ENCODE measurements at places on chromosomes 13 and 19.

DNA sequence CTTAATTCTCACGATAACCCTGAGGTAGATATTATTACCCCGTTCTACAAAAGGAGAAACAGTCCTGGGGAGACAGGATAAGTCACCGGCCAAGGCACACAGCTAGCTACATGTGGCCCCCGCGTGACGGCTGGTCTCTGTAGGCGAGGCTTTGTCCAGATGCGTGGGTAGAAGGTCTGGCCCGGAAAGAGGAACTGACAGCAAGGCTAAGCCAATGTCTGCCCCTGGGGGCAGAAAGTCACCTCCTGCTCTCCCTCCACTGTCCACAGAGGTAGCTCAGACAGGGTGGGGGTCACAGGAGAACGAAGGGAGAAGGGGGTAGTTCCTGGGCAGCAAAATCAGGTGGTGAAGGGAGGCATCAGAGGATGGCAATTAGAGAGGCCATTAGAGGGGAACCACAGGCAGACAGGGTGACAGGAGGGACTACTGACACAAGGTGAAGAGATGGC, 1.8 kb downstream of the APOC4 start:
- DNase-seq, result no peak

- DNase-seq, result no peak
These were observed 83.4 kb downstream of the GNG7 start for GRCh38 chr19:2619076-2619475.

DNA sequence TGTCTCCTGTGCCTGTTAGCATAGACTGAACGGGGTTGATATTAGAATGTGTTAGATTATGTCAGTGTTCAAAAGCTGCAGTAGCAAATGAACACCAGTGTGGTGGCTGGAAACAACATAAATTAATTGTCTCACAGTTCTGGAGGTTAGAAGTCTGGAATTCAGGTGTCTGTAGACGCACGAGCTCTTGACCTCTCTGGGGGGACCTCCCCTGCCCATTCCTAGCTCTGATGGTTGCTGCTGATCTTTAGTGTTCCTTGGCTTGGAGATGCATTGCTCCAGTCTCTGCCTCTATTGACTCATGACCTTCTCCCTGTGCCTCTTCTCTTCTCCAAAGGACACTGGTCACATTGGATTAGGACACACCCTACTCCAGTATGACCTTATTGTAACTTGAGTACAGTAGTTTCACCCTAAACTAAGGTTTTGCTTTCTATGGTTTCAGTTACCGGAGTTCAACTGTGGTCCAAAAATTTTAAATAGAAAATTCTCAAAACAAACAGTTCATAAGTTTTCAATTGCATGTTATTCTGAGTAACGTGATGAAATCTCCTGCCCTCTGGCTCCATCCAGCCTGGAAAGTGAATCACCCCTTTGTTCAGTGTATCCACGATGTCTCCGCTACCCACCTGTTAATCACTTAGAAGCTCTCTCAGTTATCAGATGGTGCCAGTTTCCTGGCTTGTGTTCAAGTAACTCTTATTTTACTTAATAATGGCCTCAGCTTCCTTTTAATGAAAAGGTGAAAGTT, 273.2 kb downstream of the MYO16 start:
- DNase-seq, result no peak

GRCh38 chr19:6481541-6482342, at the start of gene DENND1C:
Gene DENND1C, minus strand, starts transcription at chr19:6481787. Its CDS starts 92 bp downstream, at chr19:6481695.
- no peak for DNase-seq

- DNase-seq, result no peak
These were observed 4.1 kb downstream of the TLE2 start for GRCh38 chr19:3024870-3025548.

DNA sequence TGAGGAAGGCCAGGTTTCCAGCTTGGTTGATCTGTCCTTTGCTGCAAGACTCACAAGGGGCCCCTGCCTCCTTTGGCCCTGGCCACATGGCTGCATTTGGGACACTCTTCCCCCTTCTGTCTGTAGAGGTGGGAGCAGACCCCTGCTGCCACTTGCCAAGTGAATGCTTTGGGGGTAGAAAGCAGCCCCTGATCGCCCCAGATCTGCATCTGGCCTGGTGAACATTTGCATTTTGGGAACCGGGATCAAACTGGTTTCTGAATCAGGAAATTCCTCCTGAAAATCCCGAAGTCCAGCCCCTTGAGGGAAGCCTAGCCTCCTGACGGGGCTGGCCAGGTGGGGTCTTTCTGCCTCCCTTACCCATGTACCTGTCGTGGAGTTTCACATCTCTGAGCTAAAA, 14.9 kb downstream of the DPF1 start:
- DNase-seq, result no peak

DNA sequence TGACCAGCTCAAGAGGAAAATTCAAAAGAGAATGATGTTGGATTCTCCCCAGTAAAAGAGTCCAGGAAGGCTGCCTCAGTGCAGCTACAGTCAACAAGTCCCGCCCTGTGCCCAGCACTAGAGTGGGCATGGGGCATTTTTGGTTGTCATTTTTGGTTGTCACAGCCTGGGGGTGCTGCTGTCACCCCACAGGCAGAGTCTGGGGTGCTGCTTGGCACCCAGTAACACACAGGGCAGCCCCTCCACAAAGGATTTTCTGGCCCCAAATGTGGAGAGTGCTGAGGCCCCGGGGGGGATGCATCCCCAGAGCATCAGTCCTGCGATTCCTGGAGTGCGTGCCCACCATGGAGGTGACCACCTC, 28.2 kb upstream of the TMEM255B start:
- no peak for DNase-seq

GRCh38 chr19:54206030-54206830, 5.6 kb downstream of the RPS9 start:
- DNase-seq, result no peak

DNA sequence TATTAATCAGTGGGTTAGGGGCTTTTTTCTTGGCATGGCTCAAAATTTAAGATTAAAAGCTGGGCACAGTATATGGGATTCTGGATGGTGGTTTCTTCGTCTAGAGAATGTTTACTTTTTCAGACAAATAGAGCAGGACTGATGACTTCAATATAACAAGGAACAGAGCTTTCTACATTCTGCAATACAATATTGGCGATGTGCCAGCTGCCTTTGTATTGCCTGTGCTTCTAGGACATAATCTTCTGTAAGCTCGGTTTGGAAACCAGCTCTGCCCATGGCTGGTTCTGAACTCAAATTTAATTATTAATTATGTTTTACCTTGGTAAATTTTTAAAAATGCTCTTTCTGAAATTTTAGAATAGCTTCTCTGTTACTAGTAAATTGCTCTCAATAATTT, 139.1 kb upstream of the TRPC4 start:
- DNase-seq, result peak; percentile 8

- DNase-seq, result no peak
These were observed 190.9 kb downstream of the ZNF486 start for GRCh38 chr19:20357921-20358320.

GRCh38 chr19:15758379-15758778, 20.6 kb downstream of the OR10H3 start:
- no peak for DNase-seq

DNA sequence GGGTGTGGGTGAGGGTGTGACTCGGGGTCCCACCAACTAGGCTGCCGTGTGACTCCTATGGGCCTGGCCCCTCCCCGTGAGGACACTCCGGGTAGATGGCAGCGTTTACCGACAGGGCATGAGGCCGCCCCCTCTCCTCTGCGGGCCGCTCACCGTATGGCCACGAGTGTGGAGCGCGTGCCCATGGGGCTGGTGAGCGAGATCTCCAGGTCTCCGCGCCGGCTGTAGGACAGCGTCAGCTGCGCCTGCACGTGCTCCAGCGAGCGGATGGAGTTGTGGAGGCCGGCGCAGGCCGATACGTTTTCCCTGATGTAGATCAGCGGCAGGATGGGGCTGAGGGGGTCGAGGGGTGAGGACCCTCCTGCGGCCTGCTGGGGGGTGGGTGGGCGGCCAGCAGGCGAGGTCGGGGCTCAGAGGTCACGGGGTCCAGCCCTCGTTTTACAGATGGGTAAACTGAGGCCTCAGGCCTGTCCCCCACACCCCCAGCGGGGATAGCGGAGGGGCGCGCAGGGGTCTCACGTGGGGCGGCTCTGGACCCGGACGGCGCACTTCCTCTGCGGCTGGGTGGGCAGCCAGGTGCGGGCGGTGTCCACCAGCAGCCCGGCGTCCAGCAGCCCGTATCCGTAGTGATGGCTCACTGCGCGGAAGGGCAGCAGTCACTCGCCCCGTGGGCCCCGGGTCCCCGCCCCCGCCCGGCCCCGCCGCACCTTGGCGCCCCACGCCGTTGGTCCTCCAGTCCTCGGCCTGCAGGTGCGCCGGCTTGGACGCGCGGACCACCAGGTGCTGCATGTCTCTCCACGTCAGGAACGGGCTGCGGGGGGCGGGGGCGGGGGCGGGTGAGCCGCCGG, 4.3 kb upstream of the C19orf25 start:
- DNase-seq, result no peak

- no peak for DNase-seq
These were observed 583 bp upstream of the ZNF480 start for GRCh38 chr19:52296400-52296772.

DNA sequence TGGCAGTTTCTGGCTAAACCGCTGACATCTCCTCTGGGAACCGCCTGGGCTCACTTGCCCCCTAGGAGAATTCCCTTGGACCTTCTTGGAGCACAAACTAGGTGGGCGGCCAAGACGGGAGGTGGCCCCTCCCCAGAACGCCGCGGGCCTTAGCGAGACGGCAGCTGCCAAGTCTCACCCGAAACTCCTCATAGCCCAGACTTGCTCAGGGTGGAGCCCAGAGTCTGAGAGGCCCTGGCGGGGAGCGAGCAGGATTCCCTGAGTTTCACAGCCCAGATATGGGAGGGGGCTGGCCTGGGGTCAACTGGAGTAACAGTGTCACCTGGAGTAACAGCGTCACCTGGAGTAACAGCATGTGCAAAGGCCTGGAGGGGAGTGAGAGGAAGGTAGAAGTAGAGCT, 10.1 kb downstream of the TINCR start:
- DNase-seq, result no peak

- DNase-seq, result no peak
These were observed 97.3 kb downstream of the GGACT start for GRCh38 chr13:100491164-100491842.

DNA sequence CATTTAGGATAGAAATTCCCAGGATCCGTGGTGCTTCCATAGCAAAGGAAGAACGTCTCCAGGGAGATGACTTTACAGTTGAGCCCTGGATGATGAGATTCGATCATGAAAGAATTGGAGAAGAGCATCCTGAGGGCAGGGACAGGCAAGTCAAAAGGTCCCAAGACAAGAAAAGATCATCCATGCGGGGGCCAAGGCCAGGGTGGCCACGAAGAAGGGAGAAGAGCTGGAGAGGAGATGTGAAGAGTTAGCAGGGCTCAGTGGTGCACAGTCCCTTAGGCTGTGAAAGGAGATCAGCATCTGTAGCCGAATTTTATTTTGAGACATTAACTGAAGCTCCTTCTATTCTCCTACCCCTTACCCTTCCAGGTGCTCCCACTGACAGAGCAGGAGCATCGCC, 28.9 kb downstream of the OR10H4 start:
- no peak for DNase-seq

DNA sequence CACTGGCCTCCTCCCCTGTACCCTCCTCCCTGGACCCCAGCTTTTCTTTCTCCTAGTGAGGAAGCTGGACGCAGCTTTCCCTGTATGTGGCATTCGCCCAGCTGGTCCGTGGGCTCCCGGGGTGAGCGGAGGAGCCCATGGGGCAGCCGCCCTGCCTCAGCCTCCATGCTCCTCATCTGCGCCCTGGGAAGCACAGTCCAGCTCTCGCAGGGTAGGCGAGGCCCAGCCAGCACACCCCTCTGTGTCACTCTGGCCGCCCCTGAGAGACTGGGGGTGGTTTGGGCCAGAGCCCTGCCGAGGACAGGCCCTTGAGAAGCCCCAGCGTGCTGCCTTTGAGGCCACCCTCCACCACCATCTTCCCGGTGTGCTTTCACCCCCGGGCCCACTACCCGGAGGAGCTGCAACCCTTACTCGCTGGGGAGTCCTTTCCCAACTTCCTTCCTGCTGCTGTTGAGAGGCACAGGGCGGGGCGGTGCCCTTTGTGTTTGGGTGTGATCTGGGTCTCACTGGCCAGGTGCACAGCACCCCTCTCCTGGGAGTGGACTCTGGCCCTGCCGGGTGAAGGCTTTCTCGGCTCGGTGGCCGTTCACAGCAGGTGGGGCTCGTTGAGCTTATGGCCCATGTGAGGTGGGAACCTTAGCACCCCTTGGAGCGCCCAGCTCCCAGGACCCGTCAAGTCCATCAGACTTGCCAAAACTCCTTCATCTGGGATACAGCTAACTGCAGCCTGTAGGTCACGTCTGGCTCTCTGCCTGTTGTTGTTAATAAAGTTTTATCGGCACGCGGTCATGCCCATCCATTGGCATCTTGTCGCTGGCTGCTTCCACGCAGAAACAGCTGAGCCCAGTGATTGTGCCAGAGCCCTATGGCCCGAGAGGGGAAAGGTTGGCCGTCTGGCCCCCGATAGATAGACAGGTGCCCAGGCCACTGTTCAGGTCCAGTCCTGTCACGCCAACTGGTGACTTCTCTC, 3.2 kb downstream of the NCLN start:
- DNase-seq, result no peak

- DNase-seq, result no peak
These were observed 5.0 kb upstream of the EID2 start for GRCh38 chr19:39544911-39545310.

- no peak for DNase-seq
These were observed 82.5 kb downstream of the TSHZ3 start for GRCh38 chr19:31266731-31267130.

DNA sequence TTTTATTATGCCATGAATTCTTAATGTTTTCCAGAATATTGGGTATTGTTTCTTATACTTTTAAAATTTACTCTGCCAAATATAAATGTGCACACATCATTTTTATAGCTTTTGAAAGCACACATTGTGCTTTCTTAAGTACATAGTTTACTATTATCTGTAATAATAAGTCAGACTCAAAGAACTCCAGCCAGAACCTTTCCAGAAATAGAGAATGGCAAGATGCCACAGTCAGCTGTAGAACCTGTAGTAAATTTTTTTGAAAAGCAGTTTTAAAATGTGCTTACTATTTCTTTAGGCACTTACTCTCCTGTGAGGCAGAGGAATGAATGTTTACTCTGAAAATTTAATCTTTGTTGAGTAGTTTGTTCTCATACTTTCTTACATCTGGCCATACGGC, 1287.1 kb downstream of the PCDH9 start:
- no peak for DNase-seq

DNA sequence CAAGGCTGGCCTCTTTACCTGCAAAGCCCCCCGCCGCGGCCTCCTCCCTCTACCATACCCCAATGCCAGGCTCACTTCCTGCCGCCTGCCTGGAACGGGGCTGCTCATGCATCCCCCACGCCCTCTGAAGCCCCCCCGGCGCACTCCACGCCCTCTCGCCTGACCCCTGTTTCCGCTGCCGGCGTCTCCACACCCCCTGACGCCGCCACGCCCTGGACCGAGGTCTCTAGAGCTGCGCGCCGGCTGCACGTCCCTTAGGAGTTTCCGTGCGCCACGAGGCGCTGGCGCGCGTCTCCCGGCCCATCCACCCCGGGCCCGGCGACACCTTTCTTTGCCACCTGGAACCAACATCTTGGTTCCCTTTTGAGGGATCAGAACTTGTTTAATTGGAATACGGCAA, 16.0 kb downstream of the DPRX start:
- no peak for DNase-seq

DNA sequence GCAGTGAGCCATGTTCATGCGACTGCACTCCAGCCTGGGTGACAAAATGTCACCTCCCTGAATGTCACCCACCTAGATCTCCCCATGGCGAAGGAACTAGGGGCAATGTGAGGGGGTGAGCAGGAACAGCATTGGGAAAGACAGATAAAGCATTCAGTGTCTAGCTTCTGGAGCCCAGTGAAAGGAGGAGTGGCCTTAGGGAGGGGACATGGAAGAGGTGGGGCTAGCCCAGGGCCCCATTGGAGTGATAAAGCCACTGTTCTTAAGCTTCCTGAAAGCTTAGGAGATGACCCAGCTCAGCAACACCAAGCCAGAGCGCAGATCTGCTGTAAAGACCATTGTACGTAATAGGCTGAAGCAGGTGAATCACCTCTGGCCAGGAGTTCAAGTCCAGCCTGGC, 13.0 kb upstream of the KCNN1 start:
- DNase-seq, result no peak

Measured in H4 (cell line).